T-cell (primary cell): ENCODE measurements at places on chromosomes 2 and 18. TPM values are rescaled to one million over a fixed set of nuclear protein-coding genes. Genes with fewer than 3 reads are reported as not detected.

CCDC102B gene
- 7.0 TPM for total RNA-seq

STK36 gene
- total RNA-seq: 22.8 TPM

DNA sequence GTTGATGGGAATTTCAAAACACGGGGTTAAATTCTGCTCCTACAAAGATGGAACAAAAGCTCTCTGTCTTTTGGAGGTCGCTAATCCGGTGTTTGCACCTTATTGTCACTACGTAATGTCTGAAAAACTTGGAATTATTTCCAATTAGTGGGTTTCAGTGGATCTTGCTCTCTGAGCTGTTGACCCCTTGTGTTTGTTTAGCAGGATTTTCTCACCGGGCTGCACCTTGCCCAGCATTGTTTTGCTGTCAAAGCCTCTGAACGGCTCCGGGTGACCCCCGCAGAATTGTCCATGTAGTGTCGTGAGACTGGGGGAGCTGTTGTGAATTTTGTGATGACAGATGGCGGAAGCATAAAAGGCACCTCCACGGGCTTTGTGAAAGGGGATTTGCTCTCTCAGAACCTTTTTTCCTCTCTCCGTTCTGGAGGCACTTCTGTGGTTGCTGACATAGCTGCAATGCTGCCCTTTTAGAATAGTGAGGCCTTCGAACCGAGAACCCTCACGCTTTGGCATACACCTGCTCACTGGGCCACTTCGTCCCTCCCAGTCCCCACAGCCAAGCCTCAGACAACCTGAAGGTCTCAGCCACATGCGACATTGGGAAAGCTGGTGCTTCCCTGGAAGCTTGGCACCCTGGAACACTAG, 129.4 kb downstream of the ACOXL start:
- no peak for DNase-seq

DNA sequence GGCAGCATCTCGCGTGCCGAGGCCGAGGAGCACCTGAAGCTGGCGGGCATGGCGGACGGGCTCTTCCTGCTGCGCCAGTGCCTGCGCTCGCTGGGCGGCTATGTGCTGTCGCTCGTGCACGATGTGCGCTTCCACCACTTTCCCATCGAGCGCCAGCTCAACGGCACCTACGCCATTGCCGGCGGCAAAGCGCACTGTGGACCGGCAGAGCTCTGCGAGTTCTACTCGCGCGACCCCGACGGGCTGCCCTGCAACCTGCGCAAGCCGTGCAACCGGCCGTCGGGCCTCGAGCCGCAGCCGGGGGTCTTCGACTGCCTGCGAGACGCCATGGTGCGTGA, 10.7 kb downstream of the ZAP70 start:
- DNase-seq: no peak

DNA sequence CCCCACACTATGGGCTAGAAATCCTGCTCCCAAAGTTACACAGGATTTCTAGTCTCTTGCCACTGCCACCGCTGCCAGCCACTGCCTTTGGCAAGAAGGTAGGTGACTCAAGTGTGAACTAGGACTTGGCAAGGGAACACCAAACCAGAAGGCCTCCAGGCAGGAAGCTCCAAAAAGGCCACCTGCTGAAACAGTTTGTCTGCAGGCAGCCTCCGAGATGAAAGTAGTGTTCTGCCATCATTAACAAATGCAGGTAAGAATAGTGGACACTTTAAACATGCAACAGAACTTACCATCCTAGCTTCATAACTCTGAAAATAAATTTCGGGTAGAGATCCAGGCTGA, 3.9 kb downstream of the ANKRD44 start:
- DNase-seq: no peak

DNA sequence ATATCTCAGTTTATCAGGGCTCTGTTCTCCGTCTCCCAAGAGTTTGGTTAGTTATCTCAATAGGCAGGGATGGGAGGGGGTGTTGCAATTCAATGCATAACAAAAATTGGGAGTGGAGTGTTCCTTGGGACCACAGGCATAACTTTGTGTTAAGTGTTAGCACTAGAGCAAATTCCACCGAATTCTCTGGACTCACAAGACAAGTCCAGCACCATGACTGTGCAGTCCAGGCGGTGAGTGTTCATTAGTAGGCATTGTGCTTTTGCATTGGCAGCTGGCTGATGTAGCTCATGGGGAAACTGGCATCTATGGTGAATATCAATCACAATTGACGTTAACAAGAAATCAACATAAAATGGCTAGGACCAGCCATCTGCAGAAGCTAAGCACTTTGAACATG, 79.0 kb upstream of the CABLES1 start:
- DNase-seq: no peak

DNA sequence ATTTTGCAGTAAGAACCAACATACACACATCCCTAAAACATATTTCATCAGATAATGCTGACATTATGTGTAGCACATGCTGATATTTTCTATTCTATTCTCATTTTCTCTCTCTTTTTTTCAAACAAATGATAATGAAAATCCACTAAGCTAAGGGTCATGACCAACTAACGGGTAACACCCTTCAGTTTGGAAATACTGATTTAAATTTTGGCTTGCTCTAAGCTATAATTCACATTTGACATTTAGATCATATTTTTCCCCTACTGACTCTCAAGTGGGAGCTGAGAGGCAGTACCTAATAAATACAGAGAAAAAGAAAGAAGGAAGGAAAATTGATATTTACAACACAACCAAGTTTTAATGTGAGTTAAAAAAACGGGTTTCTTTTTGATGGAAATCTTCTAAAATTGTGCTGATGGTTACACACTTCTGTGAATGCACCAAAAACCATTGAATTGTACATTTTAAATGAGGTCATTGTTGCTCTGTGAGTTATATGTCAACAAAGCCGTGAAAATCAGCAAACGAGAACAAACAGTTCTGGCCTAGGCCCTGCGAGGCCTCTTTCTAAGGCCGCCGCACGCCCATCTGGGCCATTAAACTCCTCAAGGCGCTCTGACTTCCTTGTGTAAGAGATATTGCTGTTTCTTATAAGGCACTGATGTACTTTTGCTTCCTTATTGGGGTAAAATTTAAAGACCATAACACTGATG, 124.2 kb downstream of the GALR1 start:
- DNase-seq: no peak

DNA sequence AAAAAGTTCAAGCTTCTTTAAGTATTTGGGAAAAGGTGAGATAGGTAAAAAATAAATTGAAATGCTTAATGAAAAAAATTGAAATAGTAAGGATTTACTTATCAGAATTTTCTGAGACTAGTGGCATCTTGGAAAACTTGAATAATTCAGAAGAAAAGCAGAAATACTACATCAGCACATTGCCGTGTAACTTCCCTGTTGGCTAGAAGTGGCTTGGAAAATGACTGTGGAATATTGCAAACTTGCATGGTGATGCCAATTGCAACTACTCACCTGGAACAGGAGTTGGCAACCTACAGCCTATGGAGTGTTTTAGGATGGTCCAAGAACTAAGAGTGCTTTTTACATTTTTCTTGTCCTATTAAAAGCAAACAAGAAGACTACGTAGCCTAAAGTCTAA, 603.5 kb upstream of the VRK2 start:
- no peak for DNase-seq

DNA sequence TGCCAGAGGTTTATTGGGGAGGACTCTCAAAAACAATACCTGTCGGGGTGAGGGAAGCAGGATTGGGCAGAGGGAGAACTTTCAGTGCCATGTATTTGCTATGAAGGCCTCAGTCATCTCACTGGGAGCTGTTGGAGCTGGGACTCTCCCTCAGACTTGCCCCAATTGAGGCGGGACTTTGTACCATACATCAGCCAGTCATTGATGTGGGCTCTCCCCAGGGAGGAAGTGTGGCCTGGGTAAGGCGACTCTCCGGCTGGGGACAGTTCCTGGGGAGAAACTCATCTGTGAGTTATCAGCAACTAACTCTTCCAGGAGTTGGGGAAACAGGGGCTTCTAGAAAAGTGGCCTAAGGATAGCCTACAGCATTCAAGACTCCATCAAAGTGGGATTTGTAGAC, 66.5 kb downstream of the FTCDNL1 start:
- no peak for DNase-seq

DNA sequence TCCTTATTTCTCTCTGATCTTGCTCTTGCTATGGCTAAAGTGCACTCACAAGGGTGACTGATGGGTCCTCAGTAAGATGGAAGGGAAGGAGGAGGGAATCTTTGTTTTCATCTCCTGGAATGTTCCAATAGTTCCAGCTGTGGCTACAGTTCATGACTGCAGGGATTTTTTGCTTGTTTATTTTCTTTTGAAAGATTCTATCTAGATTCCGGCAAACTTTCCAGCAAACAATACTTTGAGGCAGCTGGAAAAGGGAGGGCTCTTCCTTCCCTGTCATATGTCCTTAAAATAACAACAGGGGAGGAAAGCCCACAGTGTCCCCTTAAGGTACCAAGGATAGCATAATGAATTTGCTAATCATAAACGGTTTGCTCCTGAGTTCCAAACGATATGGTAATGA, 111.3 kb upstream of the SLC14A2 start:
- no peak for DNase-seq

DNA sequence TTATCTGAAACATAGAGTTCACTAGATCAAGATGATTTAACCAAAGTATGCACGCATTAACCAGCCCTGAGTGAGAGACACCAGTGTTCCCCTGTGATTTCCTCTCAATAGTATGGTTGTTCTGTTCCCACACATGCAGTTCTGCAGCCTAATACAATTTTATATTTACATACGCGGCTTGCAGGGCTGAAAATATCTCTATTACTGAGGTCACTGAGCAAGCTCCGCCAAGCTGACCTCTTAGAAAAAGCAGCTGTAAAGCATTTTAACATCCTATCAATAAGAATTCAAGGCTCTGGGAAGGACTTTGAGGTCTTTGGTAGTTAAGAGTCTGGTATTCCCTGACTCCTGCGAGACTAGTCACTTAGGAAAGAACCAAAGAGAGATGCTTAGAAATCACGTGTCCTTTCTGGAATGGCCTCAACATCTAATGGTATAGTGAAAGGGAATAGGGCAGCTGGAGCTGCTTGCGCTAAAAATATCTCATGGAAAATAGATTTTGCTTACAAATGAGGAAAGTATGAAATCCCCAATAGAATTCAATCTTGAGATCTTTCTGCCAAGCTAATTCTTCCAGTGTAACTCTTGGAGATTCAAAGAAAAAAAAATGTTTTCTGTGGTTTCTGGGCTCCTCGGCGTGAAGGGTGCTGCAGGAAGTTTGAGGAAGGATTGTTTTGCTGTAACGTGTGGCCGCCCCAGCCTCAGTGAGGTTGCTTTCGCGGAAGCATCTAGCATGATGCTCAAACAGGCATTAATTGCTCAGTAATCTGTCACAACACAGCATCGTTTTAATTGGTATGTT, 59.2 kb downstream of the DOCK10 start:
- peak; percentile 45 for DNase-seq

DNA sequence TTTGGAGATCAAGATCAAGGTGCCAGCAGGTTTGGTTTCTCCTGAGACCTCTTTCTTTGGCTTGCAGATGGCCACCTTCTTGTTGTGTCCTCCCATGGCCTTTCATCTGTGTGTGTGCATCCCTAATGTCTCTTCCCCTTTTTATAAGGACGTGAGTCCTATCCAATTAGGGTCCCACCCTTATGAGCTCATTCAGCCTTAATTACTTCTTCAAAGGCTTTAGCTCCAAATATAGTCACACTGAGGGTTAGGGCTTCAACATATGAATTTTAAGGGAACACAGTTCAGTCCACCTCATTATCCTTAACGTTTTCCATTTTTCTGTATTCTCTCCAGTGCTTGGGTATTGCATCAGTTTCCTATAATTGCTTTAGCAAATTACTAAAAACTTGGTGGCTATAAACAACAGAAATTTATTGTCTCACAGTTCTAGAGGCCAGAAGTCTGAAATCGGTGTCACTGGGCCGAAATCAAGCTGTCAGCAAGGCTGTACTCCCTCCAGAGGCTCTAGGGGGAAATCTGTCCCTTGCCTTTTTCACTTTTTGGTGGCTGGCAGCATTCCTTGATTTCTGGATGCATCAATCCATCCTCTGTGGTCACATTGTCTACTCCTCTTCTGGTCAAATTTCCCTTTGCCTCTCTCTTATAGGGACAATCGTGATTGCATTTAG, 34.1 kb downstream of the CDC42EP3 start:
- DNase-seq: no peak
